ENCODE measurements at places on chromosomes 11 and 22.

DNA sequence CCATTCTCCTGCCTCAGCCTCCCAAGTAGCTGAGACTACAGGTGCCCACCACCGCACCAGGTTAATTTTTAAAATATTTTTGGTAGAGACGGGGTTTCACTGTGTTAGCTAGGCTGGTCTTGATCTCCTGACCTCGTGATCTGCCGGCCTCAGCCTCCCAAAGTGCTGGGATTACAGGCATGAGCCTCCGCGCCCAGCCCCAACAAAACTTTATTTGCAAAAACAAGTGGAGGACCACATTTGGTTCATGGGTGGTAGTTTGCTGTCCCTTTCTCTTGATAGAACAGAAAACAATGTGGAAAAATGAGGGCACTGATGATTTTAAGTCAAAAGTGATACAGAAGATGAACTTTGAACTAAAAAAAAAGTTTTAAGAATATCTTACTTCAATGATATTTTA, 121.8 kb upstream of the SERPIND1 start:
- DNase-seq = no peak

DNA sequence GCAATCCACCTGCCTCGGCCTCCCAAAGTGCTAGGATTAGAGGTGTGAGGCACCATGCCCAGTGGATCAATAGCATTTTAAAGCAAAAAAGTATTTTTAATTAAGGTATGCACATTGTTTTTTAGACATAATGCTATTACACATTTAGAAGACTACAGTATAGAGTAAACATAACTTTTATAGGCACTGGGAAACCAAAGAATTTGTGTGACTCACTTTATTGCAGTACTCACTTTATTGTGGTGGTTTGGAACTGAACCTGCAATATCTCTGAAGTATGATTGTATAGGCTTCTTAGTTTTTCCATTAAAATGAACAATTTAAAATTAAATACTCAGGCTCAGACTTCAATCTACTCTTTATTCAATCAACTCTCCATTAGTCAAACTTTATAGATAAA, 17.5 kb upstream of the CD3E start:
- DNase-seq = no peak

DNA sequence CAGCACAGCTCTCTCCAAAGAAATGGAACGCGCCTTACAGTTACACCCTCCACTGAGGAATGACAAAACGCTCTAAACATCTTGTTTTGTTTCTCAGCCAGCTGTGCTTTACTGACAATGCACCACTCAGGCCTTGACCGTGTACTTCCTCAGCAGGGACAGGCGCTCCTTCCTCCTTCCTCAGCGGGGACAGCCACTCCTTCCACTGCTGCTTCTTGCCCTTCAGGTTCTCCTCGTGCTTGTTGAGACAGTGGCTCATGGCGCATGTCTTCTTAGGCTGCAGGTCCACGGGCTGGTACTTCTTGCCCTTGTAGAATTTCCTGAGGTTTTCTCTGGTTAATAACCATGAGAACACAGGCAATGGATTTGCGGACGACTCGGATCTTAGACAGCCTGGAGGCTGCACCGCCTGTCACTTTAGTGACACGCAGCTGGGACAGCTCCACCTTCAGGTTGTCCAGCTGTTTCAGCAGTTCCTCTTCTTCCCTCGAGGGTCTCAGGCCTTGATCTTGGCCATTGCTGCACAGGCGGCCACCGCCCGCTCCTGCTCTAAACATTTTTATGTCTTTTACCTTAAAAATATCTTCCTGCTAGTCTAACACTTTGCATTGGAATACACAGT, 613.8 kb downstream of the BRD1 start:
- DNase-seq = no peak

GRCh38 chr11:14059491-14059890, 97.0 kb downstream of the SPON1 start:
- DNase-seq = no peak

DNA sequence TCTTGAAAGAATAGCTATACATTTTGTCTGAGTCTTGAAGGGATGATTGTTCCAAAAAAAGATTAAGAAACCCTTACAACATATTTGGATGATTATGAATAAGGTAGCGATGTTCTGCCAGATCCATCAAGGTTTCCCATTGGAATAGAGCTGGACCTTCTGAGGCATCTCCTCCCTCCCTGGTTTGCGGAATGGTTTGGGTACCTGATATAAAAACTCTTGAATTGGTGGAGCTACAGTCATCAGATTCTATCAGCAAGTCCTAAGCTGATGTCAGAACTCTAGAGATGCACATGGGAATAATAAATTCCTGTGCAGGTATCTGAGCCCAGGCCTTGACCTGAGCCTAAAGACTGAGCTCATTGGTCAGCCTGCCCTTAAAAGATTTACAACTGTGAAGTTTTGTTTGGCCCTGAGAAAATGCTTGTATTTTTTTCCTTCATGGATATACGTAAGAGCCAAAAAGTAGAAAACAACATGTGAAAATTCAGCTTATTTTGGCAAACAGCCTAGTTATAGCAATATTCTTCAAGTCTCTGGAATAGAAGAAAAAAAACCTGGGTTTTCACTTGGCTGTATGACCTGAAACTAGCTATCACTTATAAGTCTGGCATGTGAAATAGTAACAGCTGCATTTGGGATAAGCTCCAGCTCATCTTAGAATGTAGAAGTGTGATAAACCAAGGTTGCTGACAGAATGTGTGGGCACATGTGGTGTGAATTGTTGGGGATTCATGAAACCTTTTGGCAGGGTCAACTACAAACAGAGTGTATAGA, 265.7 kb upstream of the CTSC start:
- no peak for DNase-seq

DNA sequence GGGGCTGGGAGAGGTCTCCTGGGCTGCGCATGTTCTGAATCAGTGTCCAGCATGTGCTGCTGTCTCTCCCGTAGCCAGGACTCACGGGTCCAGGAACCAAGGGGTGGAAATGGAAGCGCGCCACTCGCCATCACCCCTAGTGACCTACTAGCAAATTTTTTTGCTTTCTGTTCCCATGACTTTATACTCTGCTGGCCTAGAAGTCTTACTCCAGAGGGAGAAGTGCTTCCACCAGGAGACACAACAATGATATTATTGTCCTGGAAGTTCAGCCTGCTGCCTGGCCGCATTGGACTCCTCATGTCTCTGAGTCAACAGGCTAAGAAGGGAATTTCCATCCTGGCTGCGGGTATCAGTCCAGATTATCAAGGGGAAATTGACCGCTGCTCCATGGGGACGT, 729.7 kb downstream of the BRD1 start:
- DNase-seq = peak; percentile 43

DNA sequence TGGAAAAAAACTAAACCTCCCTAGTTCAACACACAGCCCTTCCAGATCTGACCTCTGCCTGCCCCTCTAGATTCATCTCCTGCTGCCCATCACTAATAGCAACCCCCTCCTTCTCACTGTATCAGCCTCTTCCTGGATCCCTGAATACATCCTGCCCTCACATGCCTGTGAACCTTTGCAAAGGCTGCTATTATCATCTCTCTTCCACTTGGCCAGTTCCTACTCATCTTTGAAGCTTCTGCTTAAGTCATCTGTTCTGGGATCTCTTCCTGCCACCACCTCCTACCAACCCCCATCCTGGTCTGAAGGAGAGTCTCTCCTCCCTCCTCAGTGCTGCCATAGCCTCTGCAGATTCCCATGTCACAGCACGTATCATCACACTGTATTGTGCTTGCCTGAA, 38.0 kb upstream of the AMOTL1 start:
- no peak for DNase-seq

- no peak for DNase-seq
Measured at GRCh38 chr22:27799015-27799826, 2.3 kb downstream of the MN1 start.

DNA sequence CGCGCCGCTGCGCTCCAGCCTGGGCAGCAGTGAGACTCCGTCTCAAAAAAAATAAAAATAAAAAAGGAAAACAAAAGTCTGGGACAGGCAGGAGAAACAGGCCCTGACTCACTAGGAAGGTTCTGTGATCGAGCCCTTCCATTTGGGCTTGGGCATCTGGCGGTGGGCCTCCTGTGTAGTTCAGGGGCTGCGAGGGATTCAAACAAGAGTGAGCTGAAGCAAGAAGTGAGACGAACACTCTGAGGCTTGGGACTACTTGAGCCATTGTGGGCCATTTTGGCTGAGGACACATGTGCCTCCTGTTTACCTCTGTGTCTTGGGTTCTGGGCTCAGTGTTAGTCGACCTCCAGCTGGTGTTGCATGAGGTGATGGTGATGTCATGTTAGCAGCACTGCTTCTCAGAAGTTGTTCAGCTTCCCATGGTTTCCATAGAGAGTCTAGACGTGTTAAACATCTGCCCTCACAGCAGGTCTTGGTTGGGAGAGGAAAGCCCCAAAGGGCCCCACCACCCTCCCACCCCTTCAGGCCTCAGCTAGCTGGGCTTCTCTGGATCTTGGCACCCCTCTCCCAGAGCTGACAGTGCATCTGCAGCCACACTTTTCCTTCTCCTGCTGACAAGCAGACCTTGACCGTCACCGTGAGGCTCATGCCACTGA, 57.8 kb downstream of the MED15 start:
- DNase-seq = no peak

GRCh38 chr11:96215110-96215782, 127.7 kb downstream of the MAML2 start:
- no peak for DNase-seq

GRCh38 chr11:122317305-122317704, 201.3 kb upstream of the BLID start:
- DNase-seq = no peak

DNA sequence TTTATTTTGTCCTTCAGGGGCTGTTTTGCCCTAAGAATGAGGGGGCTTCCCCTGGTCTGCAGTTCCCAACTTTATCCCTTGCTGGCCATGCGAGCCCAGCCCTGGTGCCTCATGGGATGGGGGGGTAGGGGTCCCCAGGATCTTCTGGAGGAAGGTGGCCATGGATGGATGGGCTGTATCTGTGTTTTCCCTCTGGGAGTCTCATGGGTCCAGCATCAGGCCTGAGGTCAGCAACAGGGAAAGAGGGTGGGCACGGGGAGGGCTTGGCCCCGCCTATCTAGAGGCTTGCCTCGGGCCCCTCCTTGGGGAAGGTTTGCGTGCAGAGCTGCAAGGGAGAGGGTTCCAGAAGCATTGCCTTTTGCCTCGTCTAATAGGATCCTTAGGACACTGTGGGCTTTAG, 10.8 kb upstream of the ADORA2A start:
- no peak for DNase-seq

DNA sequence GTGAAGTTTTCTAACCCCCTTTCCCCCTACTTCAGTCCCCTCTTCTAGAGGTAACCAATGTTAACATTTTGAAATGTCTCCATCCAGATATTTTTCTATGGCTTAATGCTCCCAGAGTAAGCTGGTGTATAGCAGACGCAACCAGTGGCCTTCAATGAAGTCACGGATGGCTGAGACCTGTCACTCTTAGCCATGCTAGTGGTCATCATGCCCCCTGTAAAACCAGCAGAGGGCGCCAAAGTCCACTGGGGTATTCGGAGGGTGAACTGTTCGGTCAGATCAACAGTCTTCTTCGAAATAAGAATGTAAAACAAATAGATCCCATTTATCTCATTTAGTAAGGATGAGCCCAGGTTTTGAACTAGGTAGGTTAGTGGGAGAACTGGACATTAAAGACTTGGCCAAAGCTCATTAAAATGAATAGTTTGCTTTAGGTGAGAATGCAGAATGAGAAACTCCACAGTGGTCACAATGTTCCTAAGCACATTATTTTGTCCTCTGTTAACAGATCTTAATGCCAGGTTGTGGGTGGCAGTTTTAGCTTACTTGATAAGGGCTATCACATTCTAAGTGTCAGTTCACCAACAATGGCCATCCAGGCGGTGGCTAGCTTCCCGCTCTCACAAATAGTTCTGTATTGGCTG, 8.6 kb upstream of the MMP8 start:
- peak; percentile 59 for DNase-seq

- DNase-seq = no peak
Measured at GRCh38 chr11:33869481-33870422, 22.1 kb downstream of the LMO2 start.

- DNase-seq = no peak
Measured at GRCh38 chr11:8276528-8276927, 12.8 kb upstream of the LMO1 start.

DNA sequence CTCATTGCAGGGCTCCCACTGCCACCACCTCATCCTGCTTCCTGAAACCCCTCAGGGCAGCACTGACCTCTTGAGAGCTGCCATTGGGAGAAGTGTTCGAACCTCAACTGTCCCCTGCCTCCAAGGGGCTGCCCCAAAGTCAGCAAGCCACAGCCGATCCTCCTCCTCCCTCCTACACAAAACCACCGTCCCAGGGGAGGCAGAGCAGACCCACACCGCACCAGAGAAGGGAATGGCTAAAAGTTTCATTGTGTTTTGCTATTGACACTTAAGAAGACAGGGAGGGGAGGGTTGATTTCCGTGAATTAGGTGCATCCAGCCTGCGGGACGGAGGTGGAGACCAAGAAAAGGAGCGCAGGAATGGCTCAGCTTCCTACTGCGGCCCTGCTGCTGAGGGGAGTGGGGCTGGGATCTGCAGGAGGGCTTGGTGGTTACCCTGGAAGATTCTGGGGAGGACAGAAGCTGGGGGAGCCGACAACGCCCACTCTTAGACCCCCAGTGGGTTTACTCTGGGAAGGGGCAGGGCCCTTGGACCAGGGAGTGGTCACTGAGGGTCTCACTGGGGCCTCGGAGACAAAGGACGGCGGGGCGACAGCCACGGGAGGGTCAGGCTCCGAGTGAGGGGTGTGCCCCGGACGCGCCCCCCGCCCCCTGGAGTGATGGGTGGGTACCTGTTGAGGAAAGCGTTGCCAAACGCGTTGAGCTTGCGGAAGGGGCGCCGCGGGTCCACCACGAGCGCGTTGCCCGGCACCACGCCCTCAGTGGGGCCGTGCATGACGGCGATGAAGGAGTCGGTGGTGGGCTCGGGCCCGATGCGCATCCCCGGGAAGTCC, 815 bp downstream of the EHD1 start:
- DNase-seq = no peak

DNA sequence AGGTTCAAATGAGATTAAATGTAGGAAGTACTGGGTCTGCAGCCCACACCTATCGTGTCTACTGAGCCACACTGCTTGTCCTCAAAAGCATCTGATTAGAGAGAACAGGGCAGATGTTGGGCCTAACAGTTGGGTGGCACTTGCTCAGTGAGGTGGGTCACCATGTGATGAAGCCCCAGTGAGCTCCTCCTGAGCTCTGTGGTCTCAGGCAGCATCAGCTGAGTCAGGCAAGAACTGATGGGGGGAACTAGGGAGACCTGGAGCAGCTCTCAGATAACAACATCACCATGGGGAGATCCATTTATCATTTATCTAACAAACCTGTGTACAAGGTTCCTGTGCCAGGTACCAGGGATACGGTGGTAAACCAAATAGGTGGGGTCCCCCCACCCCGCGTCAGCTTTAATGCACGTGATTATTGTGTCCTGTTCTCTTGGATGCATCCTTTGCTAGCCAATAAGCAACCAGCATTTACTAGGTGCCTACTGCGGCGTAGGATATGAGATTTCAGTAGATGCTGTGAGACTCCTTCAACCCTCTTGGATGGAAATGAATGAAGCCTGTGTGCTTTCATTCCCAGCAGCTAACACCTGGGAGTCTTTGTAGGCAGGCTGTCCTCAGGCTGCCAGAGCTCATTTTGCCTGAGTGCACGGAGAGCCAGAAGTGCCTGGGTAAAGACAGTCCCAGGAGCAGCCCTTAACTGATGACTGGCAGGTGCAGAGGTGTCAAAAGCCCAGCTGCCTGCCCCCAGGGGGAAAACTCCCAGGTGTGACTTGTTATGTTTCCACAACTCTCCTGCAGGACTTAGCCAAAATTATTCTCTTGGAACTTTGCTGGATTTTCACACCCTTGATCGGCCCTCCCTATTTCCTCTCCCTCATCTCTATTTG, 73.6 kb upstream of the NARS2 start:
- DNase-seq = no peak

GRCh38 chr11:102276362-102276761, 40.9 kb upstream of the BIRC3 start:
- DNase-seq = no peak

Data from COLO829 (cell line).